ENCODE measurements at places on chromosomes 13 and 19.

DNA sequence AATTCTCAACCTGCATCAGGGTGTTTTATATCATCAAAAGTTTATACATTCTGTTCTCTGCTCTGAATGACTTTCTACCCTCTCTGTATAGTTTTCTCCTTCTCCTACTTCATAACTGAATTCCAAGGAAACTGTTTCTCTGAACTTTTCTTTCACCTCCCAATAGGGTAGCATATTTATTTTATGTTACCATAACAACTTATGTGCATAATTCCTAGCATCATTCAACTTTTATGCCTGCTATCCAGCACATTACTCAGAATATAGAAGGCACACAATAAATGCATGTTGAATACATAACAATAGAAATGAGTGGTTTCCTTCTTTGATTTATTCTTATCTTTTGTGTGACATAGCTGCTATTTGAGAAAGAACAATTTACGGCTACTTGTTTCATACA is 2385.0 kb downstream of the PCDH9 start:
- no peak for DNase-seq

DNA sequence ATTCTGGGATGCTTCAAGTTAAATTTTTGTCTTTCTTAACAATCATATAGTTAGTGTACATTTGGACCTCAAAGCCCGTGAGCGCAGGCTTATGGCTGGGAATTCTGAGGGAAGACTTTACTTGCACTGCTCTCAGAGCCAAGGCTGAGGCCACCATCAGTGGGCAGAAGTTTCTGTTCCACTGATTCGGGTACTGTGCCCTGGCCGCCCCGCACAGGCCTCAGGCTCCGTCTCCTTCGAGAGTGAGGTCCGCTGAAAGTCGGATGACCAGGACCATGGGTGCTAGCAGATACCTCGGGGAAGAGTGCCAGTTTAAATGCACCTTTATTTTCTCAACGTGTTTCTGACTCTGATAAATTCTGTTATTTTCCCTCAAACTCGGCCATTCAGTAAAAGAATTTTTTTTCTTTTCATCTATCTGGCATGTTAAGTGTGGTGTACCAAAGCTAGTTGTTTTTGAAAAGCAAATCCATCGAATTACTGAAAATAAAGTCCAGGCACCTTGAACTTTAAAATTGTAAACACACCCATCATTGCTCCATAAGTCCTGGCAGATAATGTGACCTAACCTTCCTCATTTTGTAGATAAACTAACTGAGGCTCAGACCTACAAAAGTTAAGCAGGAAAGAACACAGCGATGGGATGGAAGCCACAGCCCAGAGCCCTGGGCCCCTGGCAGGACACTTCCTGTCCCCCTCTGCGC is 126.7 kb downstream of the SOX1 start:
- no peak for DNase-seq

GRCh38 chr13:32320528-32320927 is 5.2 kb downstream of the BRCA2 start:
- DNase-seq, result no peak

- DNase-seq, result no peak
These were observed 480.4 kb upstream of the SGCG start for GRCh38 chr13:22700246-22700887.

- DNase-seq, result no peak
These were observed 104.5 kb downstream of the URI1 start for GRCh38 chr19:30046522-30046921.

DNA sequence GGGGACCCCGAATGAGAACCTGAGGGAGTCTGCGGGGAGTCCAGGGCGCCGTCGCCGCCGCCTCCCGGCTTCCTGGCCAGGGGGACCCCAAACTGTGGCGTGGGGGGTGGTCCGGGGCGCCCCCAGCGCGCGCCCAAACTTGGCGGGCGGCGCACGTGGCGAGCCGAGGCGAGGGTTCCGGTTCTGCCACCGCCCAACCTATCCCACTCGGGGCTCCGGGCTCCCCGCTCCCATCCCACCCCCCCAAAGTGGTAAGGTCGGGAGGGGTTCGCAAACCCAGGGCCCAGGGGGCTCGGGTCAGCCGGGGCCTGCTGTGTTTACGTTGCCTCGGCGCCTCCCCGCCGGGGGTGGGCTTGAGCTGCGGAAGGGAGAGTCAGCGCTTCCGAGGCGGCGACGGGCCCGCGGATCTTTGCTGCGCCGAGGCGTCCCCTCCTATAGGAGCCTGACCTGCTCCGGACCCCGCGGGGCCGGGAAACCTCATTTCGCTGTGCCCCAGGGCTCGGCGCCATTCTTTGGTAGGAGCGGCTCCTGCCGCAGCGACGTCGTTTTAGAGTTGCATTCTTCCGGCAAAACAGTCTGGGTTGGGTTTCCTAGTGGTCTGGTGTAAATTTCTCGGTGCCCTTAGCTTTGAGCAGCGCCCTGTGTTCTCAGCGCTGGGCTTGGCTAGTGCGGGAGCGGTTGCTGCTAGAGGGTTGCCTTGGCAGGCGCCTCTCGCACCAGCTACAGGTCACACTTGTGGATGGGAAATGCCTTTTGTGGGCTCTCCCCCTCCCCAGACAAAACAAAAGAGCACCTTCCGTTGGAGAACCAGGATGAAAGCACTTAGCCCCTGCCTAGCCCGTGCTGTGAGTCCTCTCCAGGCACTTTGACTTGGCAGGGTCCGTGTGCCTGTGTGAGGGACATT is 1.2 kb downstream of the DAZAP1 start:
- DNase-seq, result no peak

DNA sequence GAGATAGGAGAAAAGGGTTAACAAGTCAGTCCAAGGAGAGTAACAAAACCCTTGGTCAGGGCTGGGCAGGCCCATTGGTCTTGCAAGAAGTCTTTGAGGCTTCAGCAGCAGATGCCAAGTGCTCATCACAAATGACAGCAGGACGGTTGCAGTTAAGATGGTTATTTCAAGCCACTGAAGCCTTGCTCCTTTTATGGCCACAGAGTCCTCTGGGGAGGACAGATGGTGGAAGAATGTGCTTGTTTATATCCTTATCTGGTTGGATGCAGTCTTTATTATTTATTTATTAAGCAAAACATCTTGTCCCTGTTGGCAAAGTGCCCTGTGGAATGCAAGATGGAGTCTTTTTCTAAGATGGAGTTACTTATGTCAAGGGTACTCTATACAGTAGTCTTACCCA is 19.2 kb upstream of the ZNF331 start:
- no peak for DNase-seq

GRCh38 chr13:90519157-90519556 is 828.3 kb upstream of the MIR17HG start:
- no peak for DNase-seq

GRCh38 chr13:53014495-53015443 is 13.8 kb upstream of the OLFM4 start:
- no peak for DNase-seq

DNA sequence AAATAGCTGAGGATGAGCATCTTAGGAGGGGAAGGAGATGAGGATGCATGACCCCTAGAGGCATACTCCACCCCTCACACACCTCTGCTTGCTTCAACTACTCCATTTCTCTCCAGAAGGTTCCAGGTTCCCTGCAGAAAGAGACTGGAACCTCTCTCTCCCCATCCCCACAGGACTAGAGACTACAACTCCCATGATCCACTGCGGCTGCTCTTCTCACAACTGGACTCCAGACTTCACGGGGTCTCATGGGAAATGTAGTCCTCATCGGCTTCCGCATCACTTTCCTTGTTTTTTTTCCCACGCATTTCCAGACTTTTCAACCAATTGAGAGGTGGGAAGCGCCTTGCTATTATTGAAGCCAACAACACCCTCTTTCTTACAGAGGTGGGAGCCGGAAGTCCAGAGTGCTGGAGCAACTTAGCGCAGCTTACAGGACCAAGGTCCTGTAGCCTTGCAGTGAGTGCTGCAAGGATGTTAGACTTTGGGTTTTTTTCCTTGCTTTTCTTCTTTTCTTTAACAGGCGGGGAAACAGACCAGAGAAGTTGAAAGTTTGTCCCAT is 13.9 kb upstream of the CACNG6 start:
- no peak for DNase-seq

GRCh38 chr13:46140044-46140443 is 35.2 kb upstream of the CPB2 start:
- DNase-seq, result no peak

DNA sequence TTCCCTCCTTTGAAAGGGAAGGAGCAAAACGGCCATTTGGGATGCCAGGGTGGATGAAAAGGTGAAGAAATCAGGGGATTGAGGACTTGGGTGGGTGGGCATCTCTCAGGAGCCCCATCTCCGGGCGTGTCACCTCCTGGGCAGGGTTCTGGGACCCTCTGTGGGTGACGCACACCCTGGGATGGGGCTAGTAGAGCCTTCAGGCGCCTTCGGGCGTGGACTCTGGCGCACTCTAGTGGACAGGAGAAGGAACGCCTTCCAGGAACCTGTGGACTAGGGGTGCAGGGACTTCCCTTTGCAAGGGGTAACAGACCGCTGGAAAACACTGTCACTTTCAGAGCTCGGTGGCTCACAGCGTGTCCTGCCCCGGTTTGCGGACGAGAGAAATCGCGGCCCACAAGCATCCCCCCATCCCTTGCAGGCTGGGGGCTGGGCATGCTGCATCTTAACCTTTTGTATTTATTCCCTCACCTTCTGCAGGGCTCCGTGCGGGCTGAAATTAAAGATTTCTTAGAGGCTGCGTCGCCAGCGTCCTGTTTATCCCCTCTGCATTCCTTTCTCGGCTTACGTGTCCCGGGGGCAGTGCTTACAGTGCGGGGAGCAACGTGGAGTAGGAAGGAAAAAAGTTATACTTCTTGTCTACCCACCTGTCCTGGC is 15.2 kb upstream of the S1PR4 start:
- no peak for DNase-seq

- DNase-seq, result no peak
These were observed 1.7 kb downstream of the CXCL17 start for GRCh38 chr19:42441049-42441445.

DNA sequence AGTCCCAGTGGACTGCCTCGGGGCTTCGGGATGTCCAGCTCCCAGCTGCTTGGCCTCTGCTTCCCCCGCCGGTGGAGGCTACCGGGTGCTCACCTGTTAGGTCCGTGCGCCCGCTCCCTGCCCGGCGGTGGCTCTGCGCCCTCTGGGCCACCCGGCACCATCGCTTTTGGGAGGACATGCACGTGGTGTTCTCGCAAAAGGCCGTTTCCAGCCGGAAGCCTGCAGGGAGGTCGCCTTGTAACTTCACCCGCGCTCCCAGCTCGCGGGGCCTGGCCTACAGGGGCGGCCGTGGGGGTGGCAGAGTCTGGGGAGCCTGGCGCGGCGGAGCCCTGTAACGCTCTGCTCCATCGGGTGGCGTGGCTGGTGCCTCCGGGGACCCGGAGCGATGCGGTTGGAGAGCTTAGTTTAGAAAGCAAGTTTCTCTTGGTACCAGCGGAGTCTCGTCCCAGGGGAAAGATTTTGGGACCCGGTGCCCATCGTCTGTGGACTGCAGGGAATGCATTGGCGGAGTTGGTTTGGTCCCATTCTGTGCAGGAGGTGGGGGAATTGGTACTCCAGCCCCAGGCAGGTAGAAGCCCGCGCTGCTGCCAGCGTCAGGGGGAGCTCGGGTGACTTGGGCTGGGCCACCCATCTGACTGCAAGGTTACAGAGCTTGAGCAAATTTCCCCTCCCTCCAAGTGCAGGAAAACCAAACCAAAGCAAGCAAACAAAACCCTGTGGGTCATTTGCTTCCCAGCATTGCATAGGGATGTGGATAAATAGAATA is 673 bp downstream of the SPATA13 start:
- DNase-seq, result no peak

- no peak for DNase-seq
These were observed 918 bp downstream of the TMEM190 start for GRCh38 chr19:55377356-55378131.

GRCh38 chr13:44368599-44369368 is 4.8 kb upstream of the SERP2 start:
- no peak for DNase-seq

GRCh38 chr19:47714339-47714738 is 1.1 kb downstream of the EHD2 start:
- DNase-seq, result no peak

DNA sequence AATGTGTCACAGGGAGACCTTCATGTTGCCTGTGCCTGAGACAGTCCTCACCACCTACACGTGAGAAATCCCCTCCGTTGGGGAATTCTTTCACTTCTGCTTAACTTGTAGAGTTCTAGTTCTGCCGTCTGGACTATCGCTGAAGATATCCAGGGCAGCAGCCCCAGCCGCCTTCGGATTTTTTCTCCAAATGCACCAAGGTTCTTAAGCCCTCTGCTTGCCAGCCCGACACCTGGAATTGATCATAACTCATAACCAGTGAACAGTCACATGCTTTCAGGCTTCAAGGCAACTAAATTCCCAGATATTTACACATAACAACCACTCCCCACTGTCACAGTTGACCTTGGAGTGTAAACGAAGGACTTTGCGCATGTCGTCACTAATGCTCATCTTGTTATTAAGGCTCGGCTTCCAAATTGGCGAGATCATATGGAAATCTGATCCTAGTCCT is 114.4 kb downstream of the RAB20 start:
- no peak for DNase-seq

- DNase-seq, result no peak
These were observed 192.2 kb downstream of the PCDH17 start for GRCh38 chr13:57823704-57824103.

- DNase-seq, result no peak
These were observed 14.0 kb downstream of the AKAP8L start for GRCh38 chr19:15404780-15405211.

GRCh38 chr13:33006638-33007037 is 9.6 kb upstream of the KL start:
- no peak for DNase-seq

GRCh38 chr13:53092931-53093330 is 64.3 kb downstream of the OLFM4 start:
- no peak for DNase-seq

DNA sequence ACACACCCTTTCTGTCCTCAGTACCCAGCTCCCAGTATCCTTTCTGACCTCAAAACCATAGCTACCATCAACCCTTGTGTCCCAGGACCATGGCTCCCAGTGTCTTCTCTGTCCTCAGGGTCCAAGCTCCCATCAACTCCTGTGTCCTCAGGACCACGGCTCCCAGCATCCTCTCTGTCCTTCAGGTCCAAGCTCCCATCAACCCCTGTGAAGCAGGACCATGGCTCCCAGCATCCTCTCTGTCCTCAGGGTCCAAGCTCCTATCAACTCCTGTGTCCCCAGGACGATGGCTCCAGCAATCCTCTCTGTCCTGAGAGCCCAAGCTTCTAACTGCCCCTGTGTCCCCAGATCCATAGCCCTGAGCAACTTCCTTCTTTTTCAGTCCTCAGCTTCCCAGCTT is 1.7 kb upstream of the CADM4 start:
- DNase-seq, result no peak

GRCh38 chr13:89027694-89028306 is 1356.6 kb downstream of the SLITRK5 start:
- no peak for DNase-seq

- DNase-seq, result no peak
These were observed 56.1 kb upstream of the F7 start for GRCh38 chr13:113049521-113049941.

- no peak for DNase-seq
These were observed 109.2 kb downstream of the FNDC3A start for GRCh38 chr13:49084961-49085360.

- no peak for DNase-seq
These were observed 368.8 kb upstream of the TSHZ3 start for GRCh38 chr19:31718032-31718431.

- DNase-seq, result no peak
These were observed 88.2 kb upstream of the MBNL2 start for GRCh38 chr13:97133955-97134354.

Data from cortex of kidney (tissue), 1 donor.